Activated CD8-positive, alpha-beta memory T cell treated with anti-CD3 and anti-CD28 coated beads for 4 hours (primary cell): ENCODE measurements at places on chromosomes 4 and X.

DNA sequence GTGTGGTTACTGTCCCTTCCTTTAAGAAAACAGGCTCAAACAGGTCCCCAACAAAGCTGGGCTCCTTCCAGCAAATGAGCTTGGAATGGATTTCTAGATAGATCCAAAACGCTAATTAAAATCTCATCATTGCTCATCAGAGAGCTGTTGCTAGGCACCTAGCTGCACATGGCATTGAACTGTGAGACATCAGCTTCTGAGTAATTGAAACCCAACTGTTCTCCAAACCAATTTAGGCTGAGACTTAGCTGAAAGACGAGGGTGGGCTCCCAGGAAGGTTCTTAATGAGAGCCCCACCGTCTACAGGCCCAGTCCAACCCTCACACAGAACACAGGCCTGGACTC, 59.1 kb downstream of the FAM184B start:
- DNase-seq = no peak

- no peak for DNase-seq
Measured at GRCh38 chr4:113756005-113756410, 5.5 kb downstream of the CAMK2D start.

DNA sequence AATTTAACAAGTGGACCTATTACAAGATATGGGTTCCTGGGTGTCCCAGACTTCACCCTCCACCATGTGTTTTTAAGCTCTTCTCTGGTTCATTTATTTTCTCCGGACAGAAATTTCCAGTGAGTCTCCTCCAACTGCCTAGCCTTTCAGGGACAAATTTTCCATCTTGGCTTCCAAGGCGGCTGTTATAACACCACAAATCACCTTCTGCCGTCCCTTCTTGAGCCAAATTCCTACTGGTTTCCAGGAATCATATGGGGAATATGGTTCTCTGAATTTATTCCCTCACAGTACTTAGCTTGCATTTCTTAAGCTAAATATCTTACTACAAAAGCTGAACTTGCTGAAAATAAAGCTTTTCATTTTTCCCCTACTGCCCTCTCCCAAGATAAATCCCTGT, 18.8 kb downstream of the NEXMIF start:
- DNase-seq = no peak

DNA sequence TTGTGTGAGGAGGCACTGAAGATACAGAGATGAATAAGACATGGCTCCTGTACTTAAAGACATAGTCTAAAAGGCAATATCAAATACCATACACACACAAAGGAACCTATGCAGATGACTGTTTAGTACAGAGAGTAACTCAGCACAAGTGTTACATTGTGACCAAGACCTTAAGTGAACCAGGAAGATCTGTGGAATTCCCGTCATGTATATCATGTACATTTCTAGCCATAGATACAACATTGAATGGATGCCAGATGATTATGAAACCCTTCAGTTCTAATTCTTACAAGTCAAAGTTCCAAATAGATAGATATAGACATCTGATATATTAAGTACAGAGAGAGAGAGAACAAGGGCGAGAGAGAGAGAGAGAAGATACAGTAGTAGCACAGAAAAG, 73.2 kb downstream of the PAK3 start:
- no peak for DNase-seq

- no peak for DNase-seq
Measured at GRCh38 chr4:148023512-148024181, 291.8 kb downstream of the ARHGAP10 start.

DNA sequence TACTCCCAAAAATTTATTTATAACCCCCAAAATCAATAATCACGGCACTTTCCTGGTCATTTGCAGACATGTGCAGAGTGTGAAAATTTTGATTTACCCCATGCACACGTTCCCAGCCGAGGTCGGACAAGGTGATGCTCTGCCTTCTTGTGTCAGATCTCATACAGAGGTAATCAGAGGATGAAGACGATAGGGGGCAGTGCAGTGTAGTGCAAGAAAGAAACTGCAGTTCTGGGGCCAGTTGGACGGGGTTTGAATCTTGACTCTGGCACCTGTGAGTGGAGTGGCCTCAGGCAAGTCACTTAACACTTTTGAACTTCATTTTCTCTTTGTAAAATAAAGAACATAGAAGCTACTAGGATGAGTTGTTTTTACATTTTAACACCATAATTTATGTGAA, 88.4 kb downstream of the FRMPD3 start:
- DNase-seq = no peak

GRCh38 chr4:127997534-127998388, 32.6 kb downstream of the ABHD18 start:
- DNase-seq = no peak

GRCh38 chr4:3862640-3863420, 96.6 kb downstream of the ADRA2C start:
- no peak for DNase-seq

- no peak for DNase-seq
Measured at GRCh38 chr4:145011636-145012035, 86.4 kb downstream of the ANAPC10 start.
